ENCODE measurements at places on chromosomes 5 and 9. TPM values are rescaled to one million over a fixed set of nuclear protein-coding genes. Genes with fewer than 3 reads are reported as not detected.

The LHX3 gene
- total RNA-seq, result not detected

The ZNF883 gene
- total RNA-seq, result not detected

The HAND1 gene
- total RNA-seq, result not detected

The SPINK7 gene
- total RNA-seq, result not detected

The TAF1L gene
- total RNA-seq, result 0.03 TPM

The PCDHGB4 gene
- total RNA-seq, result 0.18 TPM

The FOXD4 gene
- 0.22 TPM for total RNA-seq

The PCDHGA4 gene
- 0.21 TPM for total RNA-seq

The RAB3C gene
- total RNA-seq, result not detected

The ZDHHC12 gene
- 54.4 TPM for total RNA-seq

The TOPORS gene
- 15.1 TPM for total RNA-seq

The SPAG8 gene
- total RNA-seq, result 0.66 TPM

The VLDLR gene
- 4.9 TPM for total RNA-seq

The SLC36A2 gene
- not detected for total RNA-seq

Measured in activated T-helper 1 cell treated with anti-CD3 and anti-CD28 coated beads, Interleukin-12 subunit alpha, Interleukin-12 subunit beta, Interleukin-2, Interleukin-4 antibody, amounts not matched to agents 30 ng/mL and 10 ng/mL and 1 ng/mL, durations not matched to agents 14 hours and 24 hours and 36 hours (primary cell).